ENCODE measurements at places on chromosomes 5 and 9.

GRCh38 chr5:66639037-66639436 is 42.8 kb downstream of the MAST4 start:
- peak; percentile 36 for DNase-seq

GRCh38 chr9:103037508-103038477 is 42.7 kb downstream of the CYLC2 start:
- DNase-seq, result no peak

GRCh38 chr9:4862506-4863250 is 69.9 kb downstream of the RCL1 start:
- DNase-seq, result no peak

GRCh38 chr5:57828221-57828620 is 345.6 kb upstream of the ACTBL2 start:
- no peak for DNase-seq

DNA sequence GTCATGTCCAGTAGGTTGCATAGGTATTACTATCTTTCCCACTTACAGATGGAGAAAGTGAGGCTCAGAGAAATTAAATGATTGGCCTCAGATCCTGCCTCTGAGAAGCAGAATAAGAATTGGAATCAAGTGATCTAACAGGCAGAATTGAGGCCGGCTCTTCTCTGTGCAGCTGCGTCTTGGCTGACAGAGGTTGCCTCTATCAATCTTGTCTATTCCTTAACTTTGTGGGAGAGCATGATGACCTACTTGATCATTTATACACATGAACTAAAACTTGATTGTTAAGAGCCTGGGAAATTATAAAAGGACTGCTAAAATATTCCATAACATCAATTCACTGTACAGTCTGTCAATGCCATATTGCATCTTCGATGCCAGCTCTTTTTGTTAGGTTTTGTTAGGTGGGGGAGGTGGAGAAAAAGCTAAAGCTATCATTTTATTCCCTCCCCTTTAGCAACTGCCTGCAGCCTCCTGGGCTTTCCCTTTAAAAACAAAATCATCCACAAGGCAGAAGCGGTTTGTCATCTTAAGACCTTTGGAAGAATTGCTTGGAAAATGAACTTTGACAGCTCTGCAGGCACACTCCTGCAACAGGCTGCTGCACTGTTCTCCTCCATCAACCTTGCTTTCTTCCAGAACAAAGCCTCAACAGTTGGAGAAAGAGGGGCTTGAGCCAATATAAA is 247.4 kb downstream of the SMARCA2 start:
- DNase-seq, result no peak

DNA sequence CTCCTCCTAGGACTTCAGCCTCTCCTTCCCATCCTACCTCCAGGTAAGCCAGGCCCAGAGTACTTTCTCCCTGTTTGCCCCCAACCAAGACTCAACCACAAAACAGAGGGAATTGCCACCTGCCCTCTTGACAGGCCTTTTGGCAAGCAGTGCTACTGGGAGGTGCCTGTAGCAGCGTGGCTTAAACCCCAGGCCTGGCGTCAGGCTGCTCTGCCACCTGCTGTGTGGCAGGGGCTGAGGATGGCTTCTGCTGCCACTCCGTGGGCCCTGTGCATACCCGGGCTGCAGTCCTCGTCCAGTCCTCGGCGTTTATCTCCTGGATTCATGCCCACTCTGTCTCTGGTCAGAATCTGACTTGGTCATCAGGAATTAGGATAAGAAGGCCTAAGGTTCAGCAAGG is 163.1 kb downstream of the PAX5 start:
- DNase-seq, result no peak

DNA sequence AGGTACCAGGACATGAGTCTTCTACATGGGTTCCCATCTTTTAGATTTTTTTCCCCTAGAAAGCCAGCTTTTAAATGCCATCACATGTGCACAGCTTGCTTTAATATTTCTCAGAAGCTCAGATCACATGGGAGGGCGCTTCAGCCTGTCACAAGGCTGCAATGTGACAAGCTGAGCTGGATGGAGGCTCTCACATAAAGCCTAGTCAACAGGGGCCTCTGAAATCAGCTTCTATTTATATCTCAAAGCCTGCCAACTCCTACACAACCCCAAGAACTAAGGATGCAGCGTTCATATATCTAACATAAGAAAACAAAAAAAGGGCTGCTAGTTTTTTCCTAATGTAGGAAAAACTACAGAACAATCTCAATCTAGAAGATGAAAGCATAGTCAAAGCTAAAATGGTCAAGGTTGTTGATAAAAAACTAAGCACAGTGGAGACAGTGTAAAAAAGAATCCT is 2.3 kb downstream of the ZFAND5 start:
- peak; percentile 95 for DNase-seq

DNA sequence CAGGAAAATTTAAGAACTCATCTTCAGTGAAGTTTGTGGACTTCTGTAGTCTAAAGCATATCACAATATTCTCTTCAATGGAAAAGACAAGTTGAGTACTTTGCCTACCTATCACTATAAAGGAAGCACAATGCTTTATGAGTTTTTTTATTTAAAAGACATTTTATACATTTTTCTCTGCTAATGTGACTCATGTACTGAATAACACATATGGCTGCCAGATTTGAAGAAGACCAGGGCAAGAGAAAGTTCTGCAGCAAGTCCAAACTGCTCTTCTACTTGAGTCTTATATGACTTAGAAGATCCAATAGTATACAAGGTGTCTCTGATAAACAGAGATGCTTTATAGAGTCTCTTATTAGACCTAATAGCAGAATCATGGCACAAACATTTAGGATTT is 978.4 kb downstream of the TLE4 start:
- no peak for DNase-seq

GRCh38 chr9:131220485-131220884 is 55.8 kb downstream of the FAM78A start:
- no peak for DNase-seq

DNA sequence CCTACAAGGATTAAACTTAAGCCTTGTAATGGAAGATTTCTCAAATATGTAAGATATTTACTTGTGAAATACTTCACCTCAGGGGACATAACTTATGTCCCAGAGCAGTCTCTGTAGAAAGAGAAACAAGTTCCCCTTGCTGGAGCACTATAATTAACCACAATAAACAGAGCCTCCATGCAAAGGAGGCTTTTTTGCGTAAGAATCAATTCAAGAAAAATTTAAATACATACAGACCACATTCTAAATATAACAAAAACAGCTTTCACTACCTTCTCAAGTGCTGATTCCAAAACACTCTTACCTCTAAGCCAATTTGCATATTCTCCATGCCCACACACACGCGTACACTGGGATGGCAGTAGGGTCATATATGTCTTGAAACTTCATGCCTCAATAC is 30.7 kb upstream of the CCNB1 start:
- DNase-seq, result no peak

DNA sequence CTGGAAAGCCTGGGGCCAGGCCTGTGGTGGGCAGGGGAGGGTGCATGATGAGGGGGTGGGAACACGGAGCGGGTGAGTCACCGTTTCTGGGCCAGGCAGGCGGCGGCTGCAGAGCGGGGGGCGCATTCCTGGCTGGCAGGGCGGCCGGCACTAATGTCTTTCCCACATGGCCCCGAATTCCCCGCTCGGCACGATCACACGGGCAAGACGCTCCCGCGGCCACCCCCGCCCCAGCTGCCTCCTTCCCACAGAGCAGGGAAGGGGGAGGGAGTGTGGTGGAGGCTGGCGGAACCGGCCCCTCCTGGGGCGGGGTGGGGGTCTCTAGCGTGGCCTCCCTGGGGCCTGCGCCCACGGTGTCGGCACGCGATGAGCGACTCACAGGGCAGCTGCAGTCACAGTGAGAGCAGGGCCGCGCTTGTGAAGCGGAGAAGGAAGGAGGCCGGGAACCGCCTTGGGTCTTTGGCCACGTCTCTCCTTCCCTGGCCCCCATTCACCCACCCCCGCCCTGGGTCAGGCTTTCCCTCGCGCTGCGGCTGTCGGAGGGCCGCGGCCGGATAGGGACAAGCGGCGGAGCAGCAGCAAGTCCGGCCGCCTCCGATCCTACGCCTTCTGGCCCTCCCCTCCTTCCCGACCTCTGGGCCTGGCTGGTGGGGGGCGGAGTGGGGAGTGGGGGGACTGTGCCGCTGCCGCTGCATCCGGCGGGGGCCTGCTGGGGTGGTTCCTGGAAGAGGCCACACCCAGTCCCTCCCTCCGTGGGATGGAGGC is 48.9 kb downstream of the CXXC5 start:
- DNase-seq, result peak; percentile 54

GRCh38 chr9:8338767-8339510 is 539.4 kb upstream of the DMAC1 start:
- DNase-seq, result no peak
